OCI-LY7 (cell line): ENCODE measurements at places on chromosomes 2 and 18.

GRCh38 chr2:231323316-231323715, 72.2 kb upstream of the B3GNT7 start:
- DNase-seq, result no peak

DNA sequence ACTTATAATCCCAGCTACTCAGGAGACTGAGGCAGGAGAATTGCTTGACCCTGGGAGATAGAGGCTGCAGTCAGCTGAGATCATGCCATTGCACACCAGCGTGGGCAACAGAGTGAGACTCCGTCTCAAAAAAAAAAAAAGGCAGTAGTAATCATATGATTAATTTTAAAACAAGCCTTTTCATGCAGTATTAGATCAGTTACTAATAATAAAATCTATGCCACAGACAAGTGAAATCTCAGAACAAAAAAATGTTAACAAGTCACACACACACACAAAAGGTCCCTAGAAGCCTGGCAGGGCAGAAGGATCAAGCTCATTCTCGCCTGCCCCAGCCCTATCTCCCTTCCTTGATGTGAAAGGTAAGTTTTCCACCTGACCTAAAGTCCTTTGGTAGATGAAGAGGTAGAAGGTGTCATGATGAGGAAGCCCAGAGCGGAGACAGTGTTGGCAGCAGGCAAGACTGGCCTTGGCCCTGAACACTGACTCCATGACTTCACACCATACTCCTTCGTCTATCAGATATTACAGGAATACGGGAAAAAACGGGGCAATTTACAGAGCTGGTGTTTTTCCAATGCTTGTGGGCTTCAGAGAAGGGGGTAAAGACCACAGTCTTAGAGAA, 10.6 kb downstream of the KDSR start:
- no peak for DNase-seq

- DNase-seq, result peak; percentile 44
These were observed 70.8 kb downstream of the RAPGEF4 start for GRCh38 chr2:172806493-172806892.

- DNase-seq, result peak; percentile 50
These were observed 14.6 kb upstream of the NFATC1 start for GRCh38 chr18:79380816-79381806.

GRCh38 chr2:232024457-232024856, 62.9 kb downstream of the DIS3L2 start:
- DNase-seq, result no peak
